CD4-positive, CD25-positive, alpha-beta regulatory T cell (primary cell): ENCODE measurements at places on chromosomes 4 and X. TPM values are rescaled to one million over a fixed set of nuclear protein-coding genes. Genes with fewer than 3 reads are reported as not detected.

The CHST7 gene
- 41.0 TPM for polyA plus RNA-seq

The ARHGEF9 gene
- 5.7 TPM for polyA plus RNA-seq

The RTL3 gene
- polyA plus RNA-seq, result not detected

- no peak overlapping the region for H3K4me3 ChIP-seq
- DNase-seq, result no peak
- H3K27ac ChIP-seq, result no peak overlapping the region
- H3K36me3 ChIP-seq, result no peaks in the 10 kb centered on the region
Observed at GRCh38 chr4:105155426-105155825, 8.8 kb downstream of the TET2 start.

DNA sequence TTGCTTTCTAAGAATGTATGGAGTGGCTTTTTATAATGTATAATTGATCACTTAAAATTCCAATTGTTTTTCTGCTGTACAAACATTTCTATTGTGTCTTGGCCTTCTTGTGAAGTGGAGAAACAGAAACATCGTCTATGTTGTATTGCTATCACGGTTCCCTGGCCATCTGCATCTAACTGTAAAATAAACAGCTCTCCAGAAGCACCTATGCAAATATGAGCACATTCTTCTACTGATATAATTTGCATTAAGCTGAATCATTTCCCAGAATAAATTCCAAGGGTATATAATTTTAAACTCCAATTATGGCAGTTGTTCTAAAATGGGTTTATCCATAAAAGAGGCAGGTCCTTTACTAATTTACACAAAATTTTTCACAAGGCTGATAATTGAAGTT is 261.6 kb upstream of the STS start:
- H3K4me1 ChIP-seq, result no peaks in the 10 kb centered on the region
- no peak for DNase-seq
- H3K36me3 ChIP-seq, result no peaks in the 10 kb centered on the region
- H3K27ac ChIP-seq, result no peak overlapping the region

- H3K36me3 ChIP-seq, result no peaks in the 10 kb centered on the region
- no peak overlapping the region for H3K27ac ChIP-seq
- H3K27me3 ChIP-seq, result no peaks in the 10 kb centered on the region
- H3K4me3 ChIP-seq, result no peak overlapping the region
Observed at GRCh38 chr4:73828956-73829355, 7.5 kb upstream of the CXCL6 start.

DNA sequence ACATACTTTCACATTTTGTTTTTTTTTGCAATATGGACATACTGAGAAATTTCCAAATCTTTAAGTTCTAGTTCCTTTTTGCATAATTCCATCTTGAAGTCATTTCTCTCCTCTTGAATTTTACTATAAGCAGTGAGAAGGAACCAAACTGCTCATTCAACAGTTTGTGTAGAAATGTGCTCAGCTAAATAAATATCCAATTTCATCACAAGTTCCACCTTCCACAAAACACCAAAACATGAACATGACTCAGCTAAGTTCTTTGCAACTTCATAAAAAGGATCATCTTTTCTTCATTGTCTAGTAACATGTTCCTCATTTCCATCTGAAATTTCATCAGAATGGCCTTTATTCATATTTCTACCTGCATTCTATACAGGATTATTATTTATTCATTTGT is 77.3 kb upstream of the FGF13 start:
- no peaks in the 10 kb centered on the region for H3K4me1 ChIP-seq
- H3K27ac ChIP-seq, result no peak overlapping the region
- DNase-seq, result no peak
- no peaks in the 10 kb centered on the region for H3K36me3 ChIP-seq
